RWPE1 (cell line): ENCODE measurements at places on chromosomes 12 and 14.

GRCh38 chr12:6967651-6968100 lies 2.8 kb downstream of the PHB2 start:
- no peak for DNase-seq

DNA sequence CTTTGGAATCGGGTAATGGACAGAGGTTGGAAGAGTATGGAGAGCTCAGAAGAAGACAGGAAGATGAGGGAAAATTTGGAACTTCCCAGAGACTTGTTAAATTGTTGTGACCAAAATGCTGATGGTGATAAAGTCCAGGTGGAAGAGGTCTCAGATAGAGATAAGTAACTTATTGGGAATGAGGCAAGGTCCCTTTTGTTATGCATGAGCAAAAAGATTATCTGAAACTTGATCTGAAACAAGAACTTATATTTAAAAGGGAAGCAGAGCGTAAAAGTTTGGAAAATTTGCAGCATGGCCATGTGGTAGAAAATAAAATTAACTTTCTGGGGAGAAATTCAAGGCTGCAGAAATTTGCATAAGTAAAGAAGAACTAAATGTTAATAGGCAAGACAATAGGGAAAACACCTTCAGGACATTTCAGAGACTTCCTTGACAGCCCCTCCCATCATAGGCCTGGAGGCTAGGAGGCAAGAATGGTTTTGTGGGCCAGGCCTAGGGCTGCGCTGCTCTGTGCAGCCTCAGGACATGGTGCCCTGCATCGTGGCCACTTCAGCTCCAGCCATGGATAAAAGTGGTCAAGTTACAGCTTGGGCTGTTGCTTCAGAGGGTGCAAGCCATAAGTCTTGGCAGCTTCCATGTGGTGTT lies 425.7 kb upstream of the PRICKLE1 start:
- no peak for DNase-seq

GRCh38 chr12:43882578-43883178 lies 46.8 kb downstream of the TMEM117 start:
- DNase-seq: peak; percentile 53

GRCh38 chr14:71139294-71139946 lies 232.2 kb downstream of the PCNX1 start:
- no peak for DNase-seq

- DNase-seq: no peak
Measured at GRCh38 chr14:66017927-66018326, 468.2 kb upstream of the CCDC196 start.

DNA sequence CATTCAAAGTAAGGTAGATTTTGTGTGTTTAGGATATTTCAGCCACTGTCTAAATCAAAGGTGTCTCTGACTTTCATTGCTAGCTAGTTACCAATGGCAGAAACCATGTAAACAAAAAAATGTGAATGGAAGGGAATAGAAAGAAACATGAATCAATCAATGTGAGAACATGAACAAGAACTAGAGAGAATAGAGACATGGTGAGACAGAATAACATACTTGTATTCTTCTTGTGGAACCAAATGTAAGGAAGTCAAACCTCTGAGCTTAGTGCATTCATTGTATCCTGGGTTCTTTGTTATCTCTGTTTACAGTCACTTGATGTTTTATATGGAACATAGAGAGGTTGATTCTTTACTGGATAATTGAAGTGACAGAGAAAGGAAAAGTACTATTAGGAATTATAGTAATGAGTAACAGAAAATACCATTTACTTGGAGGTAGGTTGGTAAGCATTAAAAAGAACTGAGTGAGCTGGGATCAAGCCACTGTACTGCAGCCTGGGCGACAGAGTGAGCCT lies 2.6 kb upstream of the WNK1 start:
- DNase-seq: no peak

- DNase-seq: no peak
Measured at GRCh38 chr12:28512876-28513275, 322.6 kb downstream of the CCDC91 start.

- no peak for DNase-seq
Measured at GRCh38 chr14:101026341-101026740, 122.8 kb upstream of the RTL1 start.

DNA sequence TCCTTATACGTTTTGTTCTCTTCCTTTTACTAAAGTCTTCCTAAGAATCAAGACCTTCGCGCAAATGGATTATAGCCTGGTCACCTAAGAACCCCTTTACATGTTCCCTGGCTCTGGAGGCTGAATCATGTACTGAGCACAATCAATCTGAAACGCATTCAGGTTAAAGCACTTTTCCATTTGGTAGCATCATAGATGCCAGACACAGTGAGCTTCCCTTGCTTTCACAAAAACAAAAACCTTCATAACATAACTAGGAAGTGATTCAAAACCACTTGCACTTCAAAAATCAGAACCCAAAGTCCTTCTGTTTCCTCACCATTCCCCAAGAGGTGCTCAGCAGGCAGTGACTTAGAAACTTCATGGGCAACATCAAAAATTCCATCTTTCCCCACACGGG lies 105.4 kb downstream of the CRACR2A start:
- no peak for DNase-seq

GRCh38 chr12:38120438-38120837 lies 196.1 kb upstream of the ALG10B start:
- DNase-seq: no peak

DNA sequence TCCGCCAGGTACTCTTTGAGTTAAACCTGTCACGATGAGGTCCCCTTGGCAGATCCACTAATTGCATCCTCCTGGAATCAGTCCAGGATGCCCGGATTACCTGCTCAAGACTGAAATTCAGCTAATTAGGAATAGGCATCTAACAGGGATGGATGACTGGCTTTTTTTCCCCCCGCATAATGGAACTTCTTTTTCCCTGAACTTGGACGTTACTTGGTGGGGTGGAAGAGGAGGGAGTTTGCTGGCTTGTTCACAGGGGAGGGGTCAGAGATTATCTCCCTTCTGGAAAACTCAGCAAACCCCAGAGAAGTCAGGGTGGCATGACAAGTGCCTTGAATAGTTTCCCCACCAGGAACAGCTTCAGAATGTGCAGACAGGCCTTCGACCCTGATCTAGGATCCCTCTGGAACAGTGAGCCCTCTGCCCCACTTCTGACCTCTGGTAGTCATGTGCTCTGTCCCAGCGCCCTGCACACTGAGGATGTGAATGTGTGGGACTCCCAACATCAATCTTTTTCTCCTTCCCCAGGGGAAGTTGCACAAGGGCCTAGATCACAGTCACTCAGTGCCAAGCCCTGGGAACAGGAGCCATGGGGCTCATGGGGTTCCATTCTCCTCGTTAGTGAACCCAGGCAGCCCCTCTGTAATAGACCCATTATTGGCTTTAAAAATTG lies 142.5 kb downstream of the SMOC1 start:
- DNase-seq: no peak

DNA sequence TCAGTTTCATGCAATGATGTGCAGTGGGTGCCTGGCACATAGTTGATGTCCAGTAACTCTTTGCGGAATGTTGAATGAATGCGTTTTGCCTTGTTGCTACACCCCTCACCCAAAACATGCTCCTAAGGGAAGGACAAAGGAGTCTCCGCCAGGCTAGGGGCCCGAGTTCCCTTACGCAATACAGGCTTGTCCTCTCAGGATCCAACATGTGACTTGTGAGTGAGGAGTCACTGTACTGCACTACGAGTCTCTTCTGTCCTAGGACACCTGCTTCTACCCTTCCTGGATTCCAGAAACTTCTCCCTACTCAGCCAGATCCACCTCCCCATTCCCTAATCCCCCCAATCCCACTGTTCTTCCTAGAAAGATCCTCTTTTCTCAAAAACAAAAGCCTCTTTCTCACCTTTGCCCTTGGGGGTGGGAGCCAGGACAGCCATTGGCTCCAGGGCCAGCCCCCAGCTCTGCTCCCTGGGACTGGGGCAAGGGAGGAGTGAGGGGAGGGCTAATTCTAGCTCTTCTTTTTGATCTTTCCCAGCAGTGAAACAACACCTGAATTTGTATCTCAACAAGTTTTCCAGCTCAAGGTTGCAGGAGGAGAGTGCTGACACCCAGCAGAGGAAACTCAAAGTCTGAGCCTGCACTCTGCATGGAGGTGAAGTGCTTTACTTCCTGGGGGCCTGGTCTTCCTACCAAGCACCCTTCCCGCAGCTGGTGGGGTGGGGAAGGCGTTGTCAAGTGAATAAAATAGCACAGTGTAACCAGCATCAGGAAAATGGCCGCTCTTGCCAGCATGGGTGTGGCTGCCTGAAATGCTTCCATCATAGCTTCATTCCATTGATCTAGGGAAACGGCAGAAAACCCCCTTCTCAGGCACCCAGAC lies 3.4 kb upstream of the OTUB2 start:
- DNase-seq: no peak

DNA sequence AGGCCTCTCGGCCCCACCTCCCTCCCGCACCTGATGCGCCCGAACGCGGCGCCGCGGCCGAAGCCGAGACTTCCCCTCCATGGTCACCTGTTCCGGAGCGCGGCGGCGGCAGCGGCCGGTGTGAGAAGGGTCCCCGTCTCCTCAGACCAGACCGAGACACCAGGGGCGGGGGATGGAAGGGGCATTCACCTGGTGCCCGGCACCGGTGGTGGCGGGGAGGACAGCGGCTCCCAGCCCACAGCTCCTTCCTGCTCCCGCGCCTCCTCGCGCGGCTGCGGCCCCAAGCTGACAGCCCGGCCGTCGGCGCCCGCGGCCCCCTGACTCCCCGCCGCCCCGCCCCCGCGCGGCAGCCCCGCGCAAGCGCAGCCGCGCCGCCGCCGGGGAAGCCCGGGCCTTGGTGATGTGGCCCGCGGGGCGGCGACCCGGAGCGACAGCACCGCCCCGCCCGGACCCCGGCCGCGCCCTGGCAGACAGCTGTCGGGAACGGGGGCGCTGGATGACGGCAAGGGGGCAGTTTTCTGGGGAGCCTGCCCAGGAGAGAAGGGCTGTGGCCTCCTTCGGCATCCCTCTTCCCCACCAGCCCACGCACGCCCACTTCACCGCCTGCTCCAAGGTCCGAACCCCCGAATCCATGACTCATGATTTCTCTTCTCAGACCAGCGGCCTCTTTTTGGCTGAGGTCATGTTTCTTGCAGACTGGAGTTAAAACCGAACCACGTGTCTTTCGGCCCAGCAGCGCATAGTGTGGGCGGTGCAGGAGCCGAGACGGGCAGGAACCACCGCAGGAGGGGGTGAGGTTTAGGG lies at the start of gene SLC41A2:
TSS of gene SLC41A2 (minus strand) at position 290 of the 804 bp plus-strand sequence. CDS start 29,763 bp downstream, outside the sequence.
- DNase-seq: peak; percentile 76

DNA sequence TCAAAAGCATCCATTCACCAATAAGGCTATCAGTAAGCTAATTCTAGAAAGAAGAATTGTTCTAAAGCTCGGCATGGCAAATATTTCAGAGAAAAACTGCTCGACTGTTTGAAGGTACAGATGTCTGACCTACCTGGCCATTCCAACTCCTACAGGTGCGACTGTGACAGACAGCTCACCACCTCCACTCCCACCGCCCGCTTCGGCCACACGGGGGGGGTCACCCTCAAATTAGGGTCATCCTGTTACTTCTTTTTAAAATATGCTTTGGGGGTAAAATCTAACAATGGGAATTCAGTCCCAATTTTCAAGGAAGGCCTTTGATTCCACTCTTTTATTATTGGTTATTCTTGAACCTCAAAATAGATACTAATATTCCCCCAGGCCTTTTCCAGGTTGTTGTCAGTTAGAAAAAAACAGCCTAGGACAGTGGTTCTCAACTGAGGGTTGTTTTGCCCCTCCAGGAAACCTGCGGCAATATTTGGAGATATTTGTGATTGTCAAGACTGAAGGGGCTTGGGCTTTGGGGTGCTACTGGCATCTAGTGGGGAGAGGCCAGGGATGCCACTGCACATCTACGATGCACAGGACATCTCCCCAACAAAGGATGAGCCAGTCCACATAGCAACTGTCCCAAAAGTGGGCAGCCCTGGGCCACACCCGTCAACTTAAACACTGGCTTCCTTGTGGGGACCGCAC lies 81.2 kb downstream of the BCL11B start:
- DNase-seq: peak; percentile 15

GRCh38 chr12:15846887-15847286 lies 35.3 kb upstream of the STRAP start:
- no peak for DNase-seq

DNA sequence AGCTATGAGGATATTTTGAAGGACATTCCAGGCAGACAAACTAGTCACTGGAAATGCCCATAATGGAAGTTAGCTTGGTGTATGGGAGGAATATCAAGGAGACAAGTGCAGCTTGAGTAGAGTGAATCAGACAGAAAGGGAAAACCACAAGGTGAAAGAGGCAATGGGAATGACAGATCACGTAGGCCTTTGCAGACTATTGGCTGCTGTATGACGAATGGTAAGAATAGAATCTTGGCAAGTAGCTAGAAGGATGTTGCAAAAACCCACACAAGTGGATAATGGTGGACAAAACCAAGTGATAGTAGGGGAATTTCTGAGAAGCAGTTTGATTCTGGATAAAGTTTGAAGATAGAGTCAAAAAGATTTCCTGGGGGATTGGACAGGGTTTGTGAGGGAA lies 196.9 kb upstream of the NOVA1 start:
- no peak for DNase-seq

DNA sequence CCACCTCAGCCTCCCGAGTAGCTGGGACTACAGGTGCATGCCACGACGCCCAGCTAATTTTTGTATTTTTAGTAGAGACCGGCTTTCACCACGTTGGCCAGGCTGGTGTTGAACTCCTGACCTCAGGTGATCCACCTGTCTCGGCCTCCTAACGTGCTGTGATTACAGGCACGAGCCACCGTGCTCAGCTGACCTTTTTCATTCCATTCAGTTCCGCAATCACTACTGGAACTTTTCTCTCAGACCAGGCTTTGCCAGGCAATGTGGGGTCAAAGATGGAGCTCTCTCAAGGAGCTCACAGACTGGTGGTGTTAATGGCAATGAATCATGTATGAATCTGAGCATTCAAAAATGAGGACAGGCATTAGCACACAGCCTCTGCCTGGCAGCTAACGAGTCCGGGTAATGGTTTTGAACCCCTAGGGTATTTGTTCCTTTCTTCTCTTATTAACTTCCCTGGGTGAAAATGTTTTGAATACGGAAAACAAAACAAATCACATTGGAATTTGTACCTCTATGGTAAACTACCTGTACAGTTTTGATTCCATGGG lies 9.4 kb upstream of the TCHP start:
- DNase-seq: no peak

GRCh38 chr14:102910442-102910841 lies 12.0 kb upstream of the AMN start:
- DNase-seq: no peak

- DNase-seq: no peak
Measured at GRCh38 chr14:55662752-55663151, 82.7 kb downstream of the KTN1 start.

DNA sequence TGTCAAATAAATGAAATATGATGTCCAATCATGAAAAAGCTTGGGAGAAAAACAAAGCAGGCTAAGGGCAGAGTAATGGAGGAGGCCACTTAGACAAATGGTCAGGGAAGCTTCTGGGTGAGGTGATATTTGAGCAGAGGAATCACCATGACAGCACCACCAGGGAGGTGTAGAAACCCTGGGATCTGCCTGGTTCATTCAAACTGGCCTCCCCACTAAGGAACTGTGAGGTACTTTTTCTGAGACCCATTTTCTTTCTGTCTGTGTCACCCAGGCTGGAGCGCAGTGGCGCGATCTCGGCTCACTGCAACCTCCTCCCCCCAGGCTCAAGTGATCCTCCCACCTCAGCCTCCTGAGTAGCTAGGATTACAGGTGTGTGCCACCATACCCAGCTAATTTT lies 7.8 kb upstream of the SSH1 start:
- no peak for DNase-seq
